CD8-positive, alpha-beta T cell (primary cell): ENCODE measurements at places on chromosomes 4 and X. TPM values are rescaled to one million over a fixed set of nuclear protein-coding genes. Genes with fewer than 3 reads are reported as not detected.
A peak's percentile ranks its signal among the peaks of the same experiment; 100 is the strongest.

Gene MTNR1A
- total RNA-seq = not detected

Gene GUCY1A1
- not detected for total RNA-seq

Gene SMIM10L2A
- total RNA-seq = 1.3 TPM

Gene F8A2
- total RNA-seq = not detected

Gene TRAPPC11
- 22.1 TPM for total RNA-seq

Gene TEX13D
- not detected for total RNA-seq

Gene SH3D19
- not detected for total RNA-seq

Gene HMGB3
- 4.3 TPM for total RNA-seq

Gene PPP1R2C
- total RNA-seq = not detected

Gene RHOXF1
- total RNA-seq = not detected

Gene RIBC1
- 1.5 TPM for total RNA-seq

Gene FGF5
- total RNA-seq = 0.14 TPM

Gene TLR2
- 1.6 TPM for total RNA-seq

Gene SHROOM4
- total RNA-seq = not detected

DNA sequence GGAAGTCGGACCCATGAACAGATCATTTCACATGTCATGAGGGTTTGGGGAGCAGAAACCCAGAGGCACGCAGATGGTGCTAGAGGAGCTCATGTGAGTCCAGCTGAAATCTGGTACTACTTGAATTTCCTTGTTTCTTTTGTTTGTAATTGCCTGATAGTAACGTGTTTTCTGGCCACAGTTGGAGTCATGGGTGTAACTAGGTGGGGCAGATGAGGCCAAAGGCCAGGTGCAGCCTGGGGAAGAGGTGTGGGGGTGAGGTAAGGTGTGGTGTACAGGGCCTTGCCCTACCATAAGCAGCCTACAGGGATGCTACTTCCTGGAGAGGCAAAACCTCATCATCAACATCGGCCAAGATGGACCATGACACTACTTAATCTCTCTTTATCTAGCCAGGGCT is 271.4 kb downstream of the PTTG2 start:
- no peak for DNase-seq

GRCh38 chr4:175166020-175166419 is 247.9 kb downstream of the ADAM29 start:
- no peak for DNase-seq

DNA sequence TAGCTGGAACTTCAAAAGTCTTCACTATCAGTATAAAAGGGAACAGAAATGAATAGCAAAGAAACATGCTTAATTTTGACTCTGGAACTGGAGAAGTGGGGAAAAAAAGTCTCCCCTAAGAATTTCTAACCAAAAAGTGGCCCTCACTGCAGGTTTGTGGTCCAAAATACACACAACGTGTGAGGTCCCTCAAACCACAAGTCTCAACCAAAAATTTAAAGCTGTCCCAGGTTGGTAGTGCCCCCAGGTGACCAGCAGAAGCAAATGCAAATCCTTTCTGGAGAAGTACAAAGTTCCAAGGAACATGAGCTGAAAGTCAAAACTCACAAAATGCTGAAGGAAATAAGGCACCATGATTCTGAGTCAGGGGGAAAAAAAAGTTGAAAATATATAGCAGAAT is 23.6 kb upstream of the VAMP7 start:
- no peak for DNase-seq

DNA sequence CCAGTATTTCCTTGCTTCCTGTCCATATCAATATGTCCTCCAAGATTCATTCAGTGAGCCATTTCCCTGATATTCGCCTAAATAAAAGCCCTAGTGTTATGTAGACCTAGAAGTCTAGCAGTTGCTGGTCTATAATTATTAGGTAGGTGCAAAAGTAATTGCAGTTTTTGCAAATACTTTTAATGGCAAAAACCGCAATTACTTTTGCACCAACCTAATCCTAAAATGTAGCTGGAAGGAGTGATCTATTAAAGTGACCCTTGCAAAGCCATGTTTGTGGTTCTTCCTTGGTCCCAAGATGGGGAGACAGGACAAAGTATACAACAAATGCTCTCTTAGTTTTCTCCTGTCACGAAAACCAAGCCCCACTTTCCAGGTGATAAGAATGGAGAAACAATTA is 193.0 kb downstream of the IDS start:
- no peak for DNase-seq

- no peak for DNase-seq
These were observed 187.7 kb downstream of the ENOX2 start for GRCh38 chrX:130715299-130715698.

DNA sequence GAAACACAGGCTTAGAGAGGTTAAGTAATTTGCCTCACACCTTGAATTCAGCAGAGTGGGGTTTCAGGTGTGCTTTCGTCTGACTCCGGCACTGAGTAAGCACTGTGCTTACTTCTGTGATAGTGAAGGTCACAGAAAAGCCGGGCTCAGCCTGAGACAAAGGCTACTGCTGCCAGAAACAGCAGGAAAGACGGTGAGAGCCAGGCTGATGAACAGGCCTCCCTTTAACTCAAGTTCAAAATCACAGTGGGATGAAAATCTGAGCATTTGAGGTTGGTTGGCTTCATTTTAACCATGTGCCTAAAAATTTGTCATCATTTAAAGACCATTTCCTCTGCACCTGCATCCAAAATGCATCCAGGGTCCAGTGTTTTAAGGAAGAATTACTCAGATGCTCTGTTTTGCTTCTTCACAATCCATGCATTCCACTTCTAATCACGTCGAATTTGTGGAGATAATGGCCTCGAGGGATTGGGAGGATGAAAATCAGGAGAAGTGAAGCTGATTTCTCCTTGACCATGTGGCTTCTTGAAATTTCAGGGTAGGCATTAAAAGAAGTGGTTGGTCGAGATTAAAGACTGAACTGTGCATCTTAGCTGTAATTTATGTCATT is 121.2 kb upstream of the LNX1 start:
- no peak for DNase-seq

DNA sequence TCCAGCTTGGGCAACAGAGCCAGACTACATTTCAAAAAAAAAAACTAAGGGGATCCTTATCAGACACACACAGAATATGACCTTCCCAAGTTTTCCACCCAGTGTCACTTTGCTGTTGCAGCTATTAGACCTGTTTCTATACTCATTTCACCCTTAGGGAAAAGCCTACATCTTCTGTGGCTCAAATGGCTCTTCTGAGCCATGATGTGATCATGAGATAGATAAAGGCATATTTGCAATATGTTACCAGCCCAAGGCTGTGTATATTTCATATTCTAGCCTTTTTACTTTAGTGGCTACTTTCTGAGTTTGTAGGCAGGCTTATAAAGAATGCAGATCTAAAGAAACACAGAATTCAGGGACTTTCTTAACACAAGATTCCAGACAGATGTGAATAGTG is 19.3 kb downstream of the RS1 start:
- DNase-seq = no peak

GRCh38 chr4:73257651-73258435 is 755 bp downstream of the ANKRD17 start:
- peak; percentile 38 for DNase-seq

DNA sequence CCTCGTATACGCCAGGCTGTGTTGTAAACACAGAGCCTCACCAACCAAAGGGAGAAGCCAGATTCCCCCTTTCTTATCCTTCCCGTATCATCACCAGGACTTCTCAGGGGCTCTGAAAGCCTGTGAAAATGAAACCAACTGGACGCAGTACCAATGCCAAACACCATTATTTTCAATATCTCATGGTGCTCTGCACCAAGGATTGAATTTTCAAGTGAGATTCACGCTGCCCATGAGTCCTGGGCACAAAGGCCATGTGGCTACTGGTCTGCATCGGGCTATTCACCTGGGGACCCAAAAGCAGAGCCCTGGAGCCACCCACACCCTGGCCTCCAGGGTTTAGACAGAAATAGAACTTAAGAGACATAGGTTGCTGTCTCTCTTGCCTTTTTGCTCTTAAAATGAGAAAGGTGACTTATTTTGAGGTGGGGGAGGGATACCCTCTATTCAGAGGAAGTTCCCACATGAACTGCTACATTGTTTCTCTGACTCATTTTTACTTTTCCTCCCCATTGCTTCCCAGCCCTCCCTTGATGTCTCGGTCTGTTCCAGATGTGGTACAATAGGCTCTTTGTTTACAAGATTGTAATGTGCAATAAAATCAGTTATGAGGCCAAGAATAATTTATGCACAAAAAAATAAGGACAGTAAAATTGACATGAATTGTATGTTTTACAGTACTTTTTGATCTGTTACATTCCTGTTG is 55.4 kb downstream of the MAML3 start:
- DNase-seq = no peak

GRCh38 chrX:71928856-71929255 is 18.2 kb downstream of the NHSL2 start:
- DNase-seq = no peak

DNA sequence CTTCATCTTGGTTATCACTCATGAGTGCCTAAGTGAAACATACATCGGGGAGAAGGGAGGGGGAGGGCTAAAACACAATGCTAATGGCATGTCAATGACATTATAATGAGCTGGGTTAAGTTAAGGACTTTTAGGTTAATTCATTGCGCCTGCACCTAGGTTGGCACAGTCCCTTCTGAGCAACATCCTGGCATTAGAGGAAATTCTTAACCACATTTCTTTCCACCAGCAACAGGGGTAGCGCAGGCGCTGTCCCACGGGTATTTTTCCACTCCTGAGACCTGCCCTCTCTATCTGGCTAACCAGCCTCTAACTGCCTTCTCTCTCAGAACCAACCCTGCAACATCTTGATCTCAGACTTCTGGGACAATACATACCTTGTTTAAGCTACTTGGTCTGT is 39.0 kb upstream of the PROM1 start:
- DNase-seq = no peak

DNA sequence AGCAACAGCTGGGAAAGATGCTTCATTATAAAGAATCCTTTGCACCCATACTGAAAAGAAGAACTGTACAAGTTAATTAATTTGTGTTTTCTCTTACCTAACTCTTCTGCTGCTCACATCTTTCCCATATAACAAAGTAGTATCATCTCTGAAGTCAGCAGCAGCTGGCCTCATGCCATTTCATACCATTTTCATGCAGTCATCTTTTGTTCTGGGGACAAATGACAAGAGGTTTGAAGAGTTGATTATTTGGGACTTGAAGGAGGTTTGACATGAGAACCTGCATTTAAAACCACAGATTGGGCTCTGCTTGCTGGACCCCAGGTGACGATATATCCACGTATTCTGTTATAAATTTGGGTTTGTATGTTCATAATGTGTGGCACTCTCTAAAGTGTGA is 430.3 kb downstream of the SPRY1 start:
- DNase-seq = no peak

- DNase-seq = no peak
These were observed 11.9 kb upstream of the UGDH start for GRCh38 chr4:39539089-39539611.

DNA sequence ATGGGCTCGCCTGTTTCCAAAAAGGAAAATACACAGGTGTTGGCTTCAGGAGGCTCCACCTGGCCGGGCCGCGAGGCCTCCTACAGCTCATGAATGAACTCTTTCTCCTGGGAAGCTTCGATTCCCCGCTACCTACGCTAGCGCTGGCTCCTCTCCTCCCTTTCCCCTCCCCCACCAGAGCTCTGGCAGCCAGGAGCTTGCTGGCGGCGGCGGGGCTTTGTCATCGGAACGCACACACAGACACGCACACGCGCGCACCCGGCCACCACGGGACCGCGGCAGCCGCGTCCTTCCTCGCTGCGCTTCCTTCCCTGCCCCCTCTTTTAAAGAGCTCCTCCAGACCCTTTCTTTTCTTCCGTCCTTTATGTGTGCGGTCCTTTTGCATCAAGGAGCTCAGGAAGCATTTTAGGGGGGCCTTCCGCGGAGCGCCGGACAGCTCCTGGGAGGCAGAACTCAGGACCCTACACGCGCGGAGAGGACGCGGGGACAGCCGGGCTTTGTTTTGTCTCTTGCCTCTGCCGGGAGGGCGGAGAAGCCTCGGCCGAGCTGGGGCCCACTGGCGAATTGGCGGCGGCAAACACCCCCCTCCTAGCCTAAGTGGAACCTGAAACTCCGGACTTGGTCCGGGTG is 70.2 kb upstream of the BCOR start:
- no peak for DNase-seq

GRCh38 chr4:88807499-88807898 is 109.9 kb upstream of the NAP1L5 start:
- DNase-seq = no peak

GRCh38 chr4:55499495-55499894 is 47.2 kb downstream of the CLOCK start:
- no peak for DNase-seq

- no peak for DNase-seq
These were observed 202.4 kb downstream of the CHIC2 start for GRCh38 chr4:53861856-53862610.

DNA sequence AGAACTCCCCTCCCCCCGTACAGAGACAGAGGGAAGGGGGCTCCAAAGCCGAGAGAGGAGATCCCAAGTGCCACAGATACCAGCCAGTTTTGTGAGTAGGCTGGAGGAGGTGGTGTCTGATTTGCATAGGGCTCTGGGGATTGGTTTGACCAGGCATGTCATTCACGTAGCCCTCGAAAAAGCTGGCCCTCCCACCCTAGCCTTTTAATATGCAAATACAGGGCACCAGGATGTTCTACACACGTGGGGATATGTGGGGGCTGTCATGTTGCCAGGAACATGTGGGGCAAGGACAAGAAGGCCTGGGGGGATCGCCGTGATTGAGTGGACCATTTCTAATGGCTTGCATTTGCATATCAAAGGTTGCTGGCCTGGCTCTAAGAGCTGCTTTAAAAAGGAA is 272.9 kb downstream of the PPP1R2C start:
- DNase-seq = no peak
